ENCODE measurements at places on chromosomes 13 and 19.

DNA sequence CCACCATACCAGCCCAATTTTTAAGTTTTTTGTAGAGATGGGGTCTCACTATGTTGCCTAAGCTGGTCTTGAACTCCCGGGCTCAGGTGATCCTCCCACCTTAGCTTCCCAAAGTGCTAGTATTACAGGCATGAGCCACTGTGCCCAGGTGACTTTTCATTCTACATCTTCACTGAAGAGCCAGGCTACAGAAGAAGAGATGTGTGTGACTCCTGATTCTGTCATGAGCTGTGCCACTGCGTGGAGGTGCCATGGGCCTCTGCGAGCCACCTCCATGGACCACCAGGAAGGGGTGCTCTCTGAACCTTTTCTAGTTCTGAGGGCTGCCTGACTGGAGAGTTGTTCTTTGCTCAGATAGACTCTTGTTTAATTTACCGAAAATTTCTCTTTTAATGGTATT is 56.6 kb upstream of the RANBP3 start:
- no peak for DNase-seq

DNA sequence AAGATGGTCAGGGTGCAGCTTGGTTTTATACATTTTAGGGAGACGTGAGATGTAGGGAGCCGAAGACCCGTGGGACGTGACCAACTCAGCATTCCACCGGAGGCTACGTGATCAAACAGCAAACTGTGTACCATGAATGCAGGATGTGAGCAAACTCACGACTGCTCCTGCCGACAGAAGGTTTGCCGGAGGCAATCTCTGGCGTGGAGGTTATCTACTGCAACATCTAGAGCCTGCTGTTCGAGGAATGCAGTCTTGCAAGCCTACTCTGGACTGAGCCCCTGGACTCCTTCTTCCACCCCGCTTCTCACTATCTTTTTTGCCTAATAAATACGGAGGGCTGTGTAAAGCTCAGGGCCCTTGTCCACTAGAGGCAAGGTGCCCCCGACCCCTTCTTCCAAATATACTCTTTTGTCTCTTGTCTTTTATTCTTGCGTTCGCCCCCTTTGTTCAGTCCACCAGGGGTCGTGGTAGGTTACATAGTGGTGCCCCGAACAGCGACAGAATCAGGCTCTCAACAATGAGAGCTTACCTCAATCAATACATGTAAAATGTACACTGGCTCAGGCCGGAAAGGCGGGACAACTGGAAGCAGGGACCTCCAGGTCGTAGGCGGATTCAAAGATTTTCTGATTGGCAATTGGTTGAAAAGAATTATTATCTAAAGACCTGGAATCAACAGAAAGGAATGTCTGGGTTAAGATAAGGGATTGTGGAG is 8.9 kb upstream of the OR1I1 start:
- no peak for DNase-seq

DNA sequence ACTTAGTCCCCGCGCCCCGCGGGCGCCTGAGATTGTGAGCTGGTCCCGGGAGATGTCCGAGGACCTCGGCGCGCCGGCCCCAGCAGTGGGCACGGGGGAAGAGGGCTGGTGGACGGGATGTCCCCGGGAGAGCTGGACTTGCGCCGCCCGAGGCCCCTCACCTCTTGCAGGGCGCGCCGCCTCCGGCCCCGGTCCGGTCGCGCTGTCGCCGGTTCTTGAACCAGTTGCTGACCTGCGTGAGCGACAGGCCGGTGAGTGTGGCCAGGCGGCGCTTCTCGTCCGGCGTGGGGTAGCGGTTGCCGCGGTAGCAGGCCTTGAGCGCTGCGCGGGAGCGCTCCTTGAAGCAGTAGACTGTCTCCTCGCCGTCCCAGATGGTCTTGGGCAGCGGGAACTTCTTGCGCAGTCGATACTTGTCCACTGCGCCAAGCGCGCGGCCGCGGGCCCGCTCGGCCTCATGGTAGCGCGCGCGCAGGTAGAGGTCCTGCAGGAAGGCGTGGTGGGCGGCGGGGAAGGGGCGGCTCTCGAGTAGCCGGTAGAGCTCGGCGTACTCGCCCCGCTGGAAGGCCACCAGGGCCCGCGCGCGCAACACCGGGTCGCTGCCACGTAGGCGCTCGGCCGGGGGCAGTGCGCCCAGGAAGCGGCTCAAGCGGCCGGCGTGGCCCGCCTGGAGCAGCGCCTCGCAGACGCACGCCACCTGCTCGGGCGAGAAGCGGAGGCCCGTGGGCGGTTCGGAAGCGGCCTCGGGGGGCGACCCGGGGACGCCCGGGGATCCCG is 984 bp downstream of the SIX5 start:
- DNase-seq: no peak

GRCh38 chr19:397941-398706 is 10.8 kb downstream of the C2CD4C start:
- no peak for DNase-seq

- DNase-seq: no peak
Measured at GRCh38 chr19:41551212-41551610, 24.8 kb upstream of the CEACAM21 start.
